ENCODE measurements at places on chromosomes 16 and 17.

GRCh38 chr16:57355898-57356414, 2.6 kb upstream of the CCL22 start:
- no peak for DNase-seq

DNA sequence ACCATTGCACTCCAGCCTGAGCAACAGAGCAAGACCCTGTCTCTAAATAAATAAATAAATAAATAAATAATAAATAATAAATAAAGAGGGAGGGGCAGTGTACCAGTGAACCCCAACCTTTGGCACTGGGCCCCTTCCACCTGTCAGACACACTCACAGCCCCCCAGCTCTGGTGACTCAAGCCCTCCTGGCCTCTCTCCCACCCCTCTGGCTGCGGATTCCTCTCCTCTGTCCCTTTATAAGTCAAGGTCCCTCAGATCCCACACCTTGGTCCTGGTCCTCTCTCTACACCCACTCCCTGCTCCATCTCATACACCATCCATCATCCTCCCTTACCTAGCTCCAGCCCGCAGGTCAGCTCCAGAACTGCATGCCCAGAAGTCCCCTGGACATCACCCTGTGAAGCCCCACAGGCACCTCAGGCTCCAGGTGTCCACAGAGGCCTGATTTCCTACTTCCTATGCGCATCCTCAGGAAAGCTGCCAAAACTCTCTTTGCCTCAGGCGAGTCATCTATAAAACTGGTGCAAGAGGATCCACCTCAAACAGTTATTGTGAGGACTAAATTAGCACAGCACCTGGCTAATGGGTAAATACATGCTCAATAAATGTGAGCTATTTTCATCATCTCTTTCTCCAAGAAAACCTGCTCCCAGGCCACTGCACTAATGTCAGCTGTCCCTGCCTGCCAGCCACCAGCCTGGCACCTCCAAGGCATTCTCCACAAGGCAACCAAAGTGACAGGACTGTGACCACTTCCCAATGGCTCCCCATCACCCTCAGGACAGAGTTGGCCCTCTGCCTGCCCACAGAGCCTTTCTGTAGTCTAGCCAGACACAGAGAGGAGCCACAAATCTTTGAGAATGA, 46.8 kb downstream of the BEAN1 start:
- no peak for DNase-seq

DNA sequence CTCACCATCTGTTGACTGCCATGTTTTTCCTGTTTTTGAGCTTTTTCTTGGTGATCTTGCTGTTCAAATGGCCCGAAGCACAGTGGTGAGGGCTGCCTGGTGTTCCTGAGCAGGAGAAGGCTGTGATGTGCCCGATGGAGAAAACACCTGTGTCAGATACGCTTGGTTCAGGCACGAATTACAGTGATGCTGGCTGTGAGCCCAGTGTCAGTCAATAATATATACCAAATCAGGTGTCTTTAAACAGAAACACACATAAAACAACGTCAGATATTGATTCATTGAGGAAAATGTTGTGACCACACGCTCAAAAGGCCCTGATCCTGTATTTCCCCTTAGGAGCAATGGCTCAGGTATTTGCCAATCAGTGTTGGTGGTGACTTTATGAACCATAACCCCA, 111.7 kb downstream of the SDR42E1 start:
- DNase-seq, result no peak

- no peak for DNase-seq
Observed at GRCh38 chr16:51922476-51922875, 624.5 kb downstream of the TOX3 start.

DNA sequence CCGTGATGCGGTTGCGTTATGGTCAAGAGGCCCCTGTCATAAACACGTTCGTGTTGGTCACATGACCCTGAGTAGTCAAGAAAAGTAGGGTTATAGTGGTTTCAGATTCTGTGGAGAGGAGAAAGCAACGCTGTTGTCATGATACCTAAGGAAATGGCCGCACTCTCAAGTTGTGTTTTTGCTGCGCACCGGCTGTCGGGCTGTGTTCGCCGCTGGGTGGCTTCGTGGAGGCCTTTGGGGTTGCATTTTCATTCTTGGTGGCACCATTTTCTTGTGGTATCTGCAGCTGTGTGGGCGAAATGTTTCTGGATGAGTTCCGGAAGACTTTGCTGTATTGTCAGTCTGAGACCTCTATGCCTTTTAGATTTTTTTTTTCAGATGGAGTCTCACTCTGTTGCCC, 35.0 kb downstream of the DEF8 start:
- DNase-seq, result no peak

DNA sequence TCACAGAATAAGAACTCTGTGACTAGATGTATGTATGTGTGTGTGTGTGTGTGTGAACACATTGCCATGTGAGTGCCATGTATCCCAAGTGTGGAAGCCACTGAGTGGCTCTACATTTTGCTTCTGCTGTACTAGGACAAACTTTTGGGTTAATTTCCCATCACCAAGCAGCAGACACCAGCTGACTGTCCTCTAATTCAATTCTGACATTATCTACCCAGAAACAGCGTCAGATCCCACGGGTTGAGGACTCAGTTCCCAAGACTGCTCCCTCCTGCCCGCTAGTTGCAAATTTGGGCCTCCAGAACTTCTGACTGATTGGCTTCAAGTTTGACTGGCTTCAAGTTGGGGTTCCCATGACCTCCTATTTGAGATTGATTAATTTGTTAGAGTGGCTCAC, 29.2 kb downstream of the HS3ST2 start:
- DNase-seq, result no peak

DNA sequence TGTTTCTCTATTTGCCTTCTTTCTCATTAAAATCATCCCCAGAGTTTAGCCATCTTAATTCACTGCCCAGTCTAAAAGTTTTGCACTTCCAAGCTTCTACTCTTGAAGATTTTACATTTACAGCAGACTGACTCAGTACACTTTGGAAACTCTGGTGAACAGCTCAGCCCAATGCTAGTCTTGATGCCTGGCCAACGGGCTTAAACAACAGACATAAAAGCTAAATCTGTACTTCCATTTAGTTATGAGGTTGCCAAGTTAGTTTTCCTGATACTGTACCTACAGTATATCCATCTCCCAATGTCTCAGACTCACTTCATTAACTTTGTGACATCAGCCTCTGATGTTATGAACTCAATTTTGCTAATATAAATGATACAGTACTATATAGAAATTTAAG, 891.8 kb upstream of the SOX9 start:
- DNase-seq, result no peak

DNA sequence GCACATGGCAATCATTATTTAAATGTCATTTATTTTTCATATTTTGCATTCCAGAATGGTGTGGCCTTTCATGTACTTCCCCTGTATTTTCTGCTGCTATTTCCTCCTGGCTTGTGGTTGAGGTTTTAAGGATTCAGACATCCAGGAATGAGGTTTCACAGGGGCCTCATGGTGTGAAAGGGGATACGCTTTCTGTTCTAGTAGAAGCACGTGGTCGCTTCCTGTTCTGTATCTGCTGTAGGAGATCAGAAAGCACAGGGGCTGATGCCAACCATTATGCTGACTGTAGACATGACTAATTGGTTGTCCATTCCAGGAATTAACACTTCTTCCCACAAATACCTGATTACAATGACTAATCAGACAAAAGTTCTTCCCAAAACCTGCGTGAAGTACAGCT, 405.9 kb downstream of the SHISA9 start:
- no peak for DNase-seq

GRCh38 chr17:862582-862981, 80.4 kb downstream of the MRM3 start:
- no peak for DNase-seq

DNA sequence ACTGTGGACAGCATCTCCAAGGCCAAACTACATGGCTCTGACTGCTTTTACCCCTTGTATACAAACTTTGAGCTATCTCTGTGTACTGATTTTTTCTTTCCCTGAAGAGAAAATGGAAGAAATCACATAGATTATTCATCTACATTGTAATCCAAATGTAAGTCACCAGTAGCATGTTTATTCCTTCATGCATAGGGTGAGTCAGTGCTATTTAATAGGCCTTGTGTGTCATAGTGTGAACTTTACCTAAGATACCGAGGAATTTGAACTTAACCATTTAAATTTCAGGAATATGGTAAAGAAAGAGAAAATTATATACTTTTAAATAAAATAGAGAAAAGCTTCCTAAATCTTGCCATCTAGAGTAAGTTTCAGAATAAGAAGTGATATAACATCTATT, 16.5 kb downstream of the PHKB start:
- DNase-seq, result no peak

DNA sequence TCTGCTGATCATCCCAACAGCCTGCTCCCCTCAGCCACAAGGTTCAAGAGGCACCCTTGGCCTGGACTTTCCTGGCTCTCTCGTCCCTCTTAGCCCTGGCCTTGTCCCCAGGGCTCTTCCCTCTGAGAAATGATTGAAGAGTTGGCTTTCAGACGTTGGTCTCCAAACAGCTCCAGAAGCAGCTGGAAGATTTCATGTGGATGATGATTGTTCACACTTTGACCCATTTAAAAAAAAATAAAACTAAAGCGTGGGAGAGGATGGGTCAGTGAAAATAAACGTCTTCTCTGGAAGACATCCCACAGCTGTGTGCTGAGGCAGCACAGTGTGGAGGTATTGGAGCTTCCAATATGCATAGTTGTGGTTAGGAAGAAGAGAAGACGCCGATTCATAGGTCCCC, 54.7 kb upstream of the CDH11 start:
- DNase-seq, result no peak

DNA sequence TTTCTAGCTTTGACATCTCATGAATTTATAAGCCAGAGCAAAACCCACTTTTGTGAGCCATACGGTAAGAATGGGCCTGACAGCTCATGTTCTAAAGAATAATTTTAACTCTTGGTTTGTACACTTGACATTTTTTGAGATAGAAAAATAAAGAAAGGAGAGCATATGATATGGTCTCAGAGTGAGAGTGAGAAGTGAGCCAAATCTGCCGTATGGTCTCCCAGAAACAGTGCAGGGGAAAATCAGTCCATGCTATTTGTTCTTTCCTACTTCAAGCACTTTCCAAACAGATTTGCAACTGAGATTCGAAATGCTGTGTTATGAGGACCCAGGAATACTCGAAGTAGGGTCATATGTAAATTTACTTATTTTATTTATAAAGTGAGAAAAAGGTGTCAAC, 20.9 kb downstream of the SMIM36 start:
- no peak for DNase-seq

DNA sequence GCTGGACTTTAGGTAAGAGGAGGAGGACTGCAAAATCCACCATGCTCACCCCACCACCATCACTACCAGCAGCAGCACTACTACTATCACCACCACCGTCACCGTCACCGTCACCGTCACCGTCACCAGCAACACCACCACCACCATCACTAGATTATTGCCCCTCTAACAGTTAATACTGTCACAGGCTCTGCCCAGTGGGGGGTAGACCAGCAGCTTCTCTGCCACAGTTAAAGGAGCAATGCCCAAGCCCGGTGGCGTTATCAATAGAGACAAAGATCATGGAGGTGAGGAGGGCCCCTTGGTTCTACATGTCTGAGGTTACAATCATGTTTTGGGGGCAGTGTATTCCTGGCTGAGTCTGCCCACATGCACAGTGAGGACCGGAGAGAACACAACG, 184.4 kb upstream of the DYNLRB2 start:
- DNase-seq, result no peak

DNA sequence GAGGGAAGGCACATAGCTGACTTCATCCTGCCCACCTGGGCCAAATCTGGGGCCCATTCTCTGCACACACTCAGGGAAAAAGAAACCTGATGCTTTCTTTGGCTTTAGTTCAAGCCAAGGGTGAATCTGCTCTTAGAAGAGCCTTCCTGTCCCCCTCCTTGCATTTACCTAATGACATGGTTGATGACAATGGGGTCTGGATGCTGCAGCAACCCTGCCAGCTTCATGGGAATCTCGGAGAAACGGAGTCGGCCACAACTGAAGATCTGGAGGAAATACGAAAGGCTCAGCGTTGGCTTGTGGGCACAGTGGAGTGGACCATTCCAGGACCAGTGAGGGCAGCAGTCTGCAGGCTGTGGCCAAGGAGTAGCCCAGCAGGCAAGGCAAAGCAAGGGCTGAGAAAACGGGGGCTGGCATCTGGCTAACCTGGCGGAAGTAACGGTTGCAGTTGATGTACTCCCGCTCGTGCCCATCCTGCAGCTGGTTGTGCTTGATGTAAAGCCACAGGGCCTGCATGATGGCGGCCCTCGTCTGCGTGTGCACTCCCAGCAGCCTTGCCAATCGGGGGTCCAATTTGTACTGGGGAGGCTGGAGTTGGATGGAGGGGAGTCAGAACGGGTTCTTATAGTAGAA, 6.4 kb upstream of the FTSJ3 start:
- DNase-seq, result no peak

- no peak for DNase-seq
Observed at GRCh38 chr17:48244121-48244711, 136.7 kb downstream of the SNX11 start.

DNA sequence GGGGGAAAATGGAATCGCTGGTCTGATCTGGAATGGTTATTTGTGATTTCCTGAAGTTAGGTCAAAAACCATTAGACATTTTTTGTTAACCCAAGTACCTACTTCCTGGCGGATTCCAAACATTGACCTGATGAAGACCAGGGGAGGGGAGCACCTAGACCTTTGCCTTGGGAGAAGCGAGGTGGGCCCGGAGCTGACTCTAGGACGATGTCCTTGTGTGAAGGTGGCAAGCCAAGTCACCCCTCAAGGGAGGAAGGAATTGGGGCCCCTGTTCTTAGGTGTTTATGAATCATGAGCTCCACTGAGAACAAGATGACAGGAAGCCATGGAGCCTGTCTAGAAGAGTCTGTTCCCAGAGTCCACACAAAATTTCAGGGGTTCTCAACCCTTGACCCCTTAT, 204.9 kb upstream of the FOXF1 start:
- DNase-seq, result no peak

DNA sequence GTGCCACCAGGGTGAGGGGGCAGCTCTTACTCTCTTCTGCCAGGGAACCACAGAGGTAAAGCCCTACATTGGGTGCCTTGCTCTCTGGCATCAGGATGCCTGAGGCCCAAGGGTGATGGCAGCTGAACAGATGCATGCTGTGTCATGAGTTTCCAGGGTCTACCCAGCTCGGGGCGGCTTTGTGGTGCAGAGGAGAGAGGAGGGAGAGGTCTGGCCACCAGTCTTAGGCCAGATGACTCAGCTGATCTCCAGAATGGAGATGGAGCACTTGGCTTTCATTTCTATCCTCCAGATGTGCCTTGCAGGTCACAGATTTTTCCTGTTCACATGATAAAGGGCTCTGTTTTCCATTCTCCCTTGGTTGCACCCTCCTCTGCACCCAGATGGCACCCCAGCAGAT, 23.6 kb upstream of the USP22 start:
- no peak for DNase-seq

GRCh38 chr16:47734081-47734857, 273.1 kb downstream of the PHKB start:
- no peak for DNase-seq

DNA sequence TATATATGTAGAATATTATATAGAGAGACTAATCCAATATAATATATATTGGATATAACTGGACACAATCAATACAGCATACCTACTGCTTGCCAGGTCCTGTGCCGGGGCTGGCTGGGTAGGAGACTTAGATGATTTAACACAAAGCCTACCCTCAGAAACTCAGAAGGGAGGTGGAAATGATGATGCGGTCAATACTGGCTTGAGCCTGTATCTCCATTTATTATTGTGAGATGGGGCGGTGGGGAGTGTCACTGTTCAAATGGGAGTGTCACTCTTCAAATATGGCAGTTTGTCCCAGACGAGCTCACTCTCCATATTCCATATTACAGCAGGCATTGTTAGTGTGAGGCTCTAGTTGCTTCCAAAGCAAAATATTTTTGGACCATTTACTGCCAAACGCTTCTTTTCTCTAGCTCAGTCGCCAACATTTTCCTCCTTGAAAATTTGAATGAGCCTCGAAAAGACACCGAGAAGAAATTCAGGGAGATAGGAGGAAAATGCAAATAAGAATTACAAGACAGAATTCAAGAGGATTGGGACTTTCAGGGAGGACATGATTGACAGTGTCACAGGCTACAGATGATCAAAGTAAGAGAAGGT, 70.7 kb downstream of the WSCD1 start:
- DNase-seq, result no peak

All from activated T-helper 1 cell treated with anti-CD3 and anti-CD28 coated beads, Interleukin-2, amount 50 U/mL, for 16 hours (primary cell).